Aorta (tissue), 5 donors: ENCODE measurements at places on chromosomes 12 and 14.

GRCh38 chr14:91269076-91269991 lies 24.8 kb upstream of the GPR68 start:
- no peak for DNase-seq
- H3K36me3 ChIP-seq, result no peaks in the 10 kb centered on the region
- H3K27me3 ChIP-seq, result no peaks in the 10 kb centered on the region
- no peaks in the 10 kb centered on the region for H3K4me1 ChIP-seq
- no peak overlapping the region for H3K27ac ChIP-seq

DNA sequence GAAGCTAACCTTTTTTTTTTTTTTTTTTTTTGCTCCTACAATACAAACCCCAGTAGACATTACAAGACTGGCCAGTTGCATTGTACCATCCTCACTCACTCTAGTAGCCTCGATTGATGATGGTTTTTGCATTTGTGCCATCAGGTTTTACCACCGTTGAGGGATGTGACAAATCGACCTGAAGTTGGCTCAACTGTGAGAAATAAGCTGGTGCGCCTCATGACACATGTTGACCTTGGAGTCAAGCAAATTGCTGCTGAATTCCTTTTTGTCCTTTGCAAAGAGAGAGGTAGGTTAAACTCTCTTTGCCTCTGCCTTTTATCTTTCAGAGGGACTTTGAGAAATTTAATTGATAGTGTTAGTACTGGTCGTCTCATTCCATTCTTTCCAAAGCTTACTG lies 76.8 kb downstream of the RIC8B start:
- no peaks in the 10 kb centered on the region for H3K4me1 ChIP-seq
- H3K4me3 ChIP-seq, result no peak overlapping the region
- H3K27me3 ChIP-seq, result no peaks in the 10 kb centered on the region
- H3K36me3 ChIP-seq, result no peaks in the 10 kb centered on the region
- no peak for DNase-seq

DNA sequence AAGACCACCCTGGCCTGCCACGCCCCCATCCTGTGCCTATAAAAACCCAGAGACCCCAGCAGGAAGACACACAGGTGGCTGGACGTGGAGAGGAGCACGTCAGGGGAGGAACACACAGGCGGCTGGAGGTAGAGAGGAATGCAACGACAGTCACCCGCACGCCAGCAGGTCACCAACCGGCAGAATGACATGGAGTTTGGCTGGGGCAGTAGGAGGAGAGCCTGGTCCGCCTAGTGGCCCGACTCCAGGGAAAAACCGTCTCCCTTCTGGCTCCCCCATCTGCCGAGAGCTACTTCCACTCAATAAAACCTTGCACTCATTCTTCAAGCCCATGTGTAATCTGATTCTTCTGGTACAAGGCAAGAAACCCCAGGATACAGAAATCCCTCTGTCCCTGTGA lies 62.7 kb upstream of the KCNH3 start:
- H3K27me3 ChIP-seq, result no peaks in the 10 kb centered on the region
- no peaks in the 10 kb centered on the region for H3K36me3 ChIP-seq
- DNase-seq, result no peak
- no peak overlapping the region for H3K4me3 ChIP-seq

DNA sequence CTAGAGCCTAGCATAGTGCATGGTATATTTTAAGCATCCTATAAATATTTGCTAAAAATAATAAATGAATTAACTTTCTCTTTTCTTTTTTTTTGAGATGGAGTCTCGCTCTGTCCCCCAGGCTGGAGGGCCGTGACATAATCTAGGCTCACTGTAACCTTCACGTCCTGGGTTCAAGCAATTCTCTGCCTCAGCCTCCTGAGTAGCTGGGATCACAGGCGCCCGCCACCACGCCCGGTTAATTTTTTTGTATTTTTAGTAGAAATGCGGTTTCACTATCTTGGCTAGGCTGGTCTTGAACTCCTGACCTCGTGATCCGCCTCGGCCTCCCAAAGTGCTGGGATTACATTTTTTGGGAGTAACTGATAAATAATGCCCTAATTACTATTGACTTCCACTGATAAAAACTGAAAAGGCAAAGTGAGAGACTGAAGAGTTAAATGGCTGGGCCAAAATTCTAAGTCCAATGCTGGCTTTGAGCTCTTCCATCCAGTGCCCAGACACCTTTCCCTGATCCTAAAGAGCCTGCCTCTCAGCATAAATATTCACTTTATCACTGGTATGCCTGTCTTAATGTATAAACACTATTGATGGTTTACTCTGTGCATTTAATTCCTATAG lies 213.0 kb upstream of the KRR1 start:
- DNase-seq, result no peak
- H3K27me3 ChIP-seq, result no peaks in the 10 kb centered on the region
- no peak overlapping the region for H3K4me3 ChIP-seq
- no peak overlapping the region for H3K27ac ChIP-seq
- peaks cover 4% of the 10 kb centered on the region for H3K4me1 ChIP-seq

- no peak overlapping the region for H3K4me3 ChIP-seq
- no peaks in the 10 kb centered on the region for H3K4me1 ChIP-seq
- no peaks in the 10 kb centered on the region for H3K36me3 ChIP-seq
These were observed 154.9 kb downstream of the RASSF9 start for GRCh38 chr12:85681333-85681732.

DNA sequence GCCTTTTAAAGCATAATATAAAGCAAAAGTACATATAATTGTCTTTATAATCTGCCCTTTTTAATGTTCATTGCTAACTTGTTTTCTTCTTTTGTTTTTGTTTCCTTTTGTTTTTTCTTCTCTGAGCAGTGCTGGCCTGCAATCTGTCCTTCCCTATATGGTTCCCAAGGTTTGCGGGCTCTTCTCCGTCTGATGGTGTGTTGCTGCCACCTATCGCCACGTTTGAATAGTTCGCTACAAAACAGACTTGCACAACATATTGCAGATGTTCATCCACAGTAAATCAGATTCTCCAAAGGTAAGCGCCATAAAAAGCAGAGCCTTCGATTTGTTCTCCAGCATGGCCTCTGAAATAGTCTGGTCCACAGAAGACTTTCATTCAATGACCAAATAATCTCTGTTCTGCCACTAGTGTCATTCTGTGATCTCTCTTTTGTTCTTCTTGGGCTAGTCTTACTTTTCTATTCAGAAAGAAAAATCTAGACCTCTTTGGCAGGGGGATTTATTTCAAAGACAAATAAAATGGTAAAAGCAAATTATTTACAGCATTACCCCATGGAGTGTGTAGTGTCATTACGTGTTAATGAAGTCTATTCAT lies 33.5 kb downstream of the C12orf50 start:
- DNase-seq, result peak; percentile 57
- no peaks in the 10 kb centered on the region for H3K4me1 ChIP-seq
- no peaks in the 10 kb centered on the region for H3K27me3 ChIP-seq
- no peaks in the 10 kb centered on the region for H3K36me3 ChIP-seq
- H3K27ac ChIP-seq, result no peak overlapping the region
- H3K4me3 ChIP-seq, result no peak overlapping the region

DNA sequence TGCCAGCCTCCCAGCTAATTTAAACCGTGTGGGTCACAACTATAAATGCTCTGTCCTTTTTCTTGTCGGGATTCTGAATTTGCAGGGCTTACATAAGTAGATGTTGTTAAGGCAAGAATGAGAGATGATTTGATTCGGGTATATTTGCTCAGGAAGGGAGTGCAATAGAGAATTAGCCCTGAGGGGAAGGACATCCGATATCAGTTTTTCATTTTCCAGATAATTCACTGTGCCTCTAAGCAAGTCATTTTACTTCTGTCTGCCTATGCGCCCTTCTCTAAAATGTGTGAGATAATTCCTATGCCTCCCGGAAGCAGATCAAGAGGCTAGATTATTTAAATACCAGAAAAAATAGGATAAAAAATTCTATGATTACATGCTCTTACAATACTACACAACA lies 300.5 kb downstream of the RMST start:
- no peaks in the 10 kb centered on the region for H3K36me3 ChIP-seq
- no peaks in the 10 kb centered on the region for H3K4me1 ChIP-seq
- no peak overlapping the region for H3K4me3 ChIP-seq
- DNase-seq, result no peak
- H3K27ac ChIP-seq, result no peak overlapping the region

DNA sequence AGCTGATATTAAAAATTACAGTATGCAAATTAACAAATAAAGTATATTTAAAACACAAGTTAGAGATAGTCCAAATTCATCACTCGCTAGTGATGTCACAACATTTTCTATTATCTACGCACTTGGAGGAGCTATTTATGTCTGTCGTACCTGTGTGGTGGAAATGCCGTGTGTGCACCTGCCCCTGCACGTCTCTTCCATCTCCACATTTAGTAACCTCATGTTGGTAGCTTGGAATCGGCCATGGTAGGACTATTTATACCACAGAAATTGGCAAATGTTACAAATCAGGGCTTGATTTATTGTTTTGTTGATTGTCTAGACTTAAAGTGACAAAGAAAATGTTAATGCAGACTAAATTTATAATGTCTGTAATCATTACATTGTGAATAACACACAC lies 62.6 kb upstream of the NTF3 start:
- no peak overlapping the region for H3K4me3 ChIP-seq
- DNase-seq, result no peak
- H3K27me3 ChIP-seq, result no peaks in the 10 kb centered on the region
- no peaks in the 10 kb centered on the region for H3K36me3 ChIP-seq
- no peaks in the 10 kb centered on the region for H3K4me1 ChIP-seq

DNA sequence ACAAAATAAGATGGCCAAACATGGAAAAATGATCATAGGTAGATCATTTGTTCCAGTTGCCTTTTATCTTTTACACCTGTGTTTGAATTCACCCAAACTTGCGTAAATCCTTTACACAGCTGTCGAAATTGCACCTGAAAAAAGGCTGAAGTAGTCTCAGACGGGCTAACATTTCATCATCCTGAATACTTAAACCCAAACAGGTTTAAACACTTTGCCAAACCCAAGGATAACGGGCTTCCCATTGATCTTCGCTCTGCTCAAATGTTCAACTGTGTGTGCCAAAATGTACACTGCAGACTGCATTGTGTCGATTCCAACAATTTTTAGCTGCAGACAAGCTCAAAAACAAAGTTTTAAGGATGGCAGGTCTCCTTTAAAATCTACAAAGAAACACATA lies 288.7 kb upstream of the DDHD1 start:
- no peak overlapping the region for H3K27ac ChIP-seq
- no peaks in the 10 kb centered on the region for H3K27me3 ChIP-seq
- H3K36me3 ChIP-seq, result no peaks in the 10 kb centered on the region
- no peak overlapping the region for H3K4me3 ChIP-seq
- no peak for DNase-seq
- H3K4me1 ChIP-seq, result no peaks in the 10 kb centered on the region

- no peak overlapping the region for H3K4me3 ChIP-seq
- peak; percentile 44 for DNase-seq
- H3K27ac ChIP-seq, result no peak overlapping the region
- H3K4me1 ChIP-seq, result no peaks in the 10 kb centered on the region
- H3K36me3 ChIP-seq, result no peaks in the 10 kb centered on the region
- H3K27me3 ChIP-seq, result peaks cover 3% of the 10 kb centered on the region
These were observed 227.7 kb upstream of the CRY1 start for GRCh38 chr12:107320929-107321631.
